ENCODE measurements at places on chromosomes 2 and 18.

DNA sequence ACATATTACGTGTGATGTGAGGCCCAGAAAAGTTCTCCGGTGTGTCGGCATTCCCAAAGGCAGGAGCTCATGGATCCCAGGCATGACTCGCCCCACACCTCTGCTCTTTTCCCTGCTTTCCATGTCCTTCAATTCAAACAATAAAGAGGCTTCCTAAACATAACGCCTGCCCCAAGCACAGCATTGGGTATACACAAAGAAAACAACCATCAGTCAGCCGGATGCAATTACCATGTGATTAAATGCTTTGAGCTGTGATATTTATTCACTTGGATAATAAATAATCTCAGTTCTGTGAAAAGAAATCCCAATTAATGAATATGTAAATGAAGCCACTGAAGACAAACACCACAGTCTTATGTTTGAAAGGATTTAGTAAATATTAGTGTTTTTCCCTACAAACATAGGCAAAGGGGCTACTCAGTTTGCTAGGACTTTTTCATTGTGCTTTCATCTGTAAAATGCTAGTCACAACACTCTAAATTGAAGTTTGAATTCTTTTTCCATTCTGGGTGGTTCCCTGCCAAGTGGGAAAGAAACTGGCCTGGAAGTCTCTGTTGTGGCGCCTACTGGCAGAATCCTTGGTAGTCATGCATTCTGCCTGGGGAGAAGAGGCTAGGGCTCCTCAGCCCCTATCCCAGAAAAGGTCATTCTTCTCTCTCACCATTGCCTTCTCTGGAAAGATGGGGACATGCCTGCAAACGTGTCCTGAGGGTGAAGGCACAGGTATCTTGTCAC is 144.7 kb downstream of the COL6A3 start:
- no peak for DNase-seq

DNA sequence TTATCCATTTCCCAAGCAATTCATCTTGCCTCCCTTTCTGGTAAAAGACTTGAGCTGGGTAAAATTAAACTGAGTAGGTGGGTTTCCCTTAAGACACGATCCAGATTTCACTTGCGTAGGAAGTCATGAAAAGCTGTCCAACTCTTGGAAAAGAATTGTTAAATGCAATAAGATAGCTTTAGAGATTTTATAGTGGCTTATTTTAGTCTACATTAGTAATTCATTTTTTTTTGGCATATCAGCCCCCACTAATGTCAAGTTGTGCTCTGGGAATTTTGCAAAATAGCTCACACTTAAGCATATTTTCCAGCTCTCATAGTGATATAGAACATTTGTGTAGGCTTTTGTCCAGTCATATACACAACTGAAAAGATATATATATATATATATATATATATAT is 344.7 kb upstream of the FIGN start:
- no peak for DNase-seq

DNA sequence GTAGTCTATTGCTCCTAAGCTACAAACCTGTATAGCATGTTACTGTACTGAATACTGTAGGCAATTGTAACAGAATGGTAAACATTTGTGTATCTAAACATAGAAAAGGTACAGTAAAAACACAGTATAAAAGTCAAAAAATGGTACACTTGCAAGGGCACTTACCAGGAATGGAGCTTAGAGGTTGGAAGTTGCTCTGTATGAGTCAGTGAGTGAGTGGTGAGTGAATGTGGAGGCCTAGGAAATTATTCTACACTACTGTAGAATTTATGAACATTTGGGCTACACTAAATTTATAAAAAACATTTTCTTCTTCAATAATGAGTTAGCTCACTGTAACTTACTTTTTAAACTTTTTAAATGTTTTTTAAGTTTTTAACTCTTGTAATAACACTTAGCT is 19.0 kb downstream of the NABP1 start:
- no peak for DNase-seq

GRCh38 chr2:134089454-134089853 is 164.4 kb upstream of the MGAT5 start:
- DNase-seq = no peak

DNA sequence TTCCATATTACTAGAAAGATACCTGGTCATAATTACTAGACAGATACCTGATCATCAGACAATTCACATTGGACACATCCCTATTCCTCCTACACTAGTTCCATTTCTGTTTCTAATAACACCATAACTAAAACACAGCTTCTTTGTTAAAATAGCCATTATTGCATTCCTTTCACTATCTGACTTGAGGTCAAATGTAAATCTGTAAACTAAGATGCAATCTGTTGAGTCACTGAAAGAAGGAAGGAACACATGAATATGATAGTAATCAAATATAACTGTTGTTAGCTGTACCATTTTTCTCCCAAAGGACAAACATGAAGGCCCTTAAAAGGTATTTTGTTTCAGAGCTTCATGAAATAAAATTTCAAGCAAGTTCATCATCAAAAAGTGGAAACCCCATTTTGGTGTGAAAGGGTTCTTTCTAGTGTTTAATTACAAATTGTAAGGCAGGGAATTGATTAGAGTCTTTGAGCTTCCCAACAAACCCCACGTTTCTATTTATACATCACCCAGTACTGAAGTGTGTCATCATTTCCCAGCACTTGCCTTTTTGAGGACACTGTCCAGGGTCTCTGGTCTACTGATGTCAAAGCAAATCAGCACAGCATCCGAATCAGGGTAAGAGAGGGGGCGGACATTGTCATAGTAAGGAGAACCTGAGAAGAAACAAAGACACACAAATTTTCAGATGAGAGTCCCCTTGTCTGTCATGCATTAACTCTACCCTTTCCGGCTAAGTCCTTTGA is 13.0 kb downstream of the RND3 start:
- no peak for DNase-seq

DNA sequence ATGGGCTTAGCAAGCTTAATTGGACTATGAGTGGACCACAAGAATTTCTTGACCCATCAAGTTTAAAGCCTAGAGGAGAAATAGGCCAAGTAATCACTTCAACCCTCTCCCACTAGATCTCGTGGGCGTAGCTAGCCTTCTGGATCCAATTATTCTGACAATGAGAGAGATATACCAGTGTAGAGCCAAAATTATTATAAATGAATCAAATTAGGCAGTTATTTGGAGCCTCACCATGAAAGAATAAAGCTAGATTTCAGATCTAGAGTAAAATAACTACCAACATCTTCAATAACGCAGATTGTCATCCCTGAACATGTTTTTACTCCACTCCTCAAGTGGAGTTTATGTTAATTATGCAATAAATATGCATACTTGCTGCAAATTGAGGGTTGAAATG is 143.9 kb upstream of the CDH20 start:
- DNase-seq = no peak

DNA sequence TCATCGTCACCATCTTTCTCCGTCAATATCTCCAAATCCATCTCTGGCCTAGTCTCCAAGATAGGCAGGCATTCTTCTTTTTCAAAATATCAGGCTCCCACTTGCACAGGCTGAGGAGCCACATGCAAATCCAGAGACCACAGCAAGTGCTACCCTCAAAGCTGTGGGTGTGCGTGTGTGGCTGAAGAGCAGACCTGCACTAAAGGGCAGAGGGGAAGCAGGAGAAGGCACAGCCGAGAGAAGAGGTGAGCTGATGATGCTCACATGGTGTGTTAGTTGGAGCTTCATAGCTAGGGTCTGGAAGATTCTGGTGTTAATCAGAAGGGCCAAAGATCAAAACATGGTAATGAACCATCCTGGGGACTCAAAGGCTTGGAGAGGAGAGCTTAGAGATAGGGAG is 3.8 kb downstream of the SPEG start:
- DNase-seq = no peak

GRCh38 chr2:10554961-10555809 is 107.1 kb upstream of the ODC1 start:
- no peak for DNase-seq

- no peak for DNase-seq
Measured at GRCh38 chr2:136929531-136929930, 164.2 kb downstream of the THSD7B start.

DNA sequence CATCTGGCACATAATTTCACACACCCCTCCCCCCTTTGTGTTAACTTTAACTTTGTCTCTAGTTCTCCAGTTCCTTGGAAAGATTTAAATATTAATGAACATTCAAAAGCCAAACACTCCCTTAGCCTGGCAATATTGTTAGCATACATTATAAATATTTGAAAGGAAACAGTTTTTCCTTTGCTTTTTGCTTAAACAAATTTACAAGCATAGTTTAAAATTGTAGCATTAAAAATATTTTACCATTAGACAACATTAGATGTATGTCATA is 113.1 kb upstream of the SLC38A11 start:
- DNase-seq = no peak

DNA sequence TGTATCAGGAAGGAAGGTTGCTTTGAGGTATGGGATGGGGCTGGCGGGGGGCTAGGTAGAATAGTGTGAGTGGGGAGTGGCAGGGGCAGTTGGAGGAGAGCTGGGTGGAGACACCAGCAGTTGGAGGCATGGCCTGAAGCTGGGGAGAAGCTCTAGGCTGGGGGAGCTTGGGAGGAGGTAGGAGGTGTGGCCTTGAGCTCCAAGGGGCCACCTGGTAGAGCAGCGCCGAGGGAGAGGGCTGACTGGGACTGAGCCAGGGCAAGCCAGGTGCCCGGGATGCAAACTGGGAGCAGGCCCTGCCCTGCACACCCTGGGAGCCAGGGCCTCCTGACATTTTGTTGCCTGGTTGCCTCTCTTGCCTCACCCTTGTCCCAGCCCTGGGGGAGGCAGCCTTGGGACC is 33.1 kb upstream of the PDIA6 start:
- DNase-seq = no peak

GRCh38 chr2:118430510-118431164 is 342.4 kb downstream of the INSIG2 start:
- DNase-seq = no peak

- DNase-seq = no peak
Measured at GRCh38 chr2:130963196-130963848, 126.6 kb downstream of the ARHGEF4 start.

GRCh38 chr2:189362283-189362682 is 79.0 kb upstream of the WDR75 start:
- DNase-seq = no peak

- DNase-seq = no peak
Measured at GRCh38 chr2:68103030-68103708, 40.4 kb upstream of the C1D start.

All from activated naive CD4-positive, alpha-beta T cell treated with anti-CD3 and anti-CD28 coated beads, Interleukin-2, amount 10 ng/mL, durations not matched to agents 7 days and 5 days (primary cell).